Left hindlimb (tissue), 1 donor: ENCODE measurements at places on chromosomes 12 and 14.

DNA sequence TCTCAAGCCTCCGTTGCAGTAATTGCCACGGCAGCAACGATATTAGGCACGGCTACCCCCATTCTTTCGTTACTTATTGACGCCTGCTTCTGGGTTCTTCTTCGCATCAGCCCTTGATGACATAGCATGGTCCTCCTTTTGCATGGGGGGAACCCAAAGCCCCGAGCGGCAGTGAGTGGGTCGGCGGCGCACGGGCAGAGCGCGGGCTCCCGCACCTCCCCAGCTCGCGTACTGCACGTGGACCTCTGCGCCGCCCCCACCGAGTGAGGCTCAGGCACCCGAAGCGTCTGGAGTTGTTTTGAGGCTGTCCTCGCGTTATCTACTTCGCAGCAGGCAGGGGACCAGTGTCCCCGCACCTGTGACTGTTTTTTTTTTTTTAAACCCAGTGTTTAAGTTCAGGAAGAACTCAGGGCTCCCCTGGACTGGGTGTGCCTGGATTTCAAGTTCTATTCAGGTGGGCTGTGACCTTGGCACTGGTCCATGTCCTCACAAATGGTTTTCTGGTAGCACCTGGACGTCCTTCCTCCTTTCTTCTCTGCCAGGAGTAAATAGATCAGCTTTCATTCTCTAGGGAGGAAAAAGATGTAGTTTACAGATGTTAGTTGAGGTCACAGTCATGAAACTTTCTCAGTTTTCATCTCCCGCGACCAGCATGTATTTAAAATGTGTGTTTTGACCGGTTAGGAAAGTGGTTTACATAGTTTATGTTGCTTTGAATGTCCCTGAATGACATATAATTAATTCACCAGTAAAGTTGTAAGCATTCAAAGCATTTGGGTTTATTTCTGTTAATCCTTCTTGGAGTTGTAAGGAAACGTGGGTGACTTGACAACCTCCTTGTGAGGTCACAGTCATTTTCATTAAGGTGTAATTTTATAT lies 1.4 kb upstream of the FOXN4 start:
- no peak for DNase-seq

DNA sequence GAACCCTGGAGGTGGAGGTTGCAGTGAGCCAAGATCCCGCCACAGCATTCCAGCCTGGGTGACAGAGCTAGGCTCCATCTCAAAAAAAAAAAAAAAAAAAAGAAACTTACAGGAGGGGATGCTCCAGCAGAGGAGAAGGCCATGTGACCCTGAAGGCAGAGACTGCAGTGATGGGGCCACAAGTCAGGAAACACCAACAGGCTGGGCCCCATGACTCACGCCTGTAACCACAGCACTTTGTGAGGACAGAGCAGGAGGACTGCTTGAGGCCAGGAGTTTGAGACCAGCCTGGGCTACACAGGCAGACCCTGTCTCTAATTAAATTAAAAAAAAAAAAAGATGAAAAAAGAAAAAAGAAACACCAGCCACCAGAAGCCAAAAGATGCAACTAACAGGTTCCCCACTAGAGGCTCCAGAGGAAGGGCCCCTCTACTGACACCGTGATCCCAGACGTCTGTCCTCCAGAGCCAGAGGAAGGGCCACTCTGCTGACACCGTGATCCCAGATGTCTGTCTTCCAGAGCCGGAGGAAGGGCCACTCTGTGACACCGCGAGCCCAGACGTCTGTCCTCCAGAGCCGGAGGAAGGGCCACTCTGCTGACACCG lies 9.1 kb upstream of the GLT1D1 start:
- no peak for DNase-seq

DNA sequence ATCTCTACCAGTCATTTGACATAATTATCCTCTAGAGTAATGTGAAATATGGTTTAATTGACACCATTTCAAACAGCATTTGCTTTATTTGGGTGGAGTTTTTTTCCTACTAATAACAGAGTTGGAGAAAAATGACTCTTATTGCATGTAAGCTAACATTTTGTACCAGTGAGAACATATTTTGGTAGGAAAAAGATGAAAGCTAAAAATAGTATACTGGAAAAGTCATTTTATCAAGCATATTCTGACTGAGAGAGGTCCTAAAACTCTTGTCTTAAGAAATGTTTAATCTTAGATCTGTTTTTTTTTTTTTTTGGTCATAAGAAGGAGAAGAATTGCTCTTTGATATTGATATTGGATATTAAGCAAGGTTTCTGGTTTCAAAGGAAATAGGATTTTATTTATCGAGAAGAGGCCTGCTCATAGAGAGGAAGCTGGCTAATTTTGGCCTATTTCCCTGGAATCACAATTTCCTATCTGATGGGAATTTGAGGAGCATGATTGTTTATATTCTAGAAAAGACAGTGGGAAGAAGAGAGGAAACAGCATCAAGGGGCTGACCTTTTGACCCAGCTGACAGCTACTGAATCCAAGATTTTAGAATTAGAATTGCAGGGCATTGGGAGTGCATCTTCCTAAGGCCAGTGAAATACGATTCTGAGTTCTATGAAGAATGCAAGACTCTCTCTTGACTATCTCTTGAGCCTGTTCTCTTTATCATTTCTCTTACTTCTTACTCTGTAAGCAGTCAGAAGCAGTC lies 19.4 kb downstream of the OTOGL start:
- no peak for DNase-seq

- DNase-seq, result no peak
Measured at GRCh38 chr12:113134521-113134951, 1.0 kb downstream of the RASAL1 start.

DNA sequence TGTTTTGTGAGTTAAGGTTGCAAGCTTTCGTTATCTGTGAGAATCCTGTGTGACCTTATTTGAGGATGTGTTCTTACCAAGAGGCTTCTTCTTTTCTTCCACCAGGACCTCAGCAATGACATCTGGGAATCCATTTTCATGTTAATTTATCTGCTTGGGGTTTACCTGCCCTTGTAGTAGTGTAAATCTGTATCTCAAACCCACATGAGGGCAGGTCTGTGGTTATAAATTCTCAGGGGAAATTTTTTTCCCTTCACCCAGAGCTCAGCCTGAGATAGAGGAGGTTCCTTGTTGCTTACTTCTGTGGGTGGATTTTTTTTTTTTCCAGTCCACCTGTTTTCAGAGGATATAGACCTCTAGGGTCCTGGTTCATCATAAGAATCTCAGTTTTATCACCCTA lies 70.8 kb downstream of the AKAP6 start:
- no peak for DNase-seq

DNA sequence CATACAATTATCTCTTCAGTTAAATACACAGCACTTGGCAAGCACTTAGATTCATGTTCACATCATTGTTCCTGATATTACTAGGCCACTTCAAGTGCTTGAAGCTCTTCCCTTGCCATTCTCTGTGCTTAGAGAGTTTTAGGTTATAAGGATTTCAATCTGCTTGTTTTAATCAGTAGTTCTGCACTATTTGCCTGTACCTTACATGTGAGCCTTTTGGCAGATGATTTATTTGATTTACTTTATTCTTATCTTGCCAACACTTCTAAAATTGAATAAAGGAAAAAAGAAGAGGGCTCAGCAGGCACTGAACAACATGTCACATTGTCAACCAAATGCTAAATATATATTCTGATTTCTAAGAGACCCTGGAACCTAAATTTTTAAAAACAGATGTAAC lies 363.8 kb upstream of the USP15 start:
- no peak for DNase-seq

DNA sequence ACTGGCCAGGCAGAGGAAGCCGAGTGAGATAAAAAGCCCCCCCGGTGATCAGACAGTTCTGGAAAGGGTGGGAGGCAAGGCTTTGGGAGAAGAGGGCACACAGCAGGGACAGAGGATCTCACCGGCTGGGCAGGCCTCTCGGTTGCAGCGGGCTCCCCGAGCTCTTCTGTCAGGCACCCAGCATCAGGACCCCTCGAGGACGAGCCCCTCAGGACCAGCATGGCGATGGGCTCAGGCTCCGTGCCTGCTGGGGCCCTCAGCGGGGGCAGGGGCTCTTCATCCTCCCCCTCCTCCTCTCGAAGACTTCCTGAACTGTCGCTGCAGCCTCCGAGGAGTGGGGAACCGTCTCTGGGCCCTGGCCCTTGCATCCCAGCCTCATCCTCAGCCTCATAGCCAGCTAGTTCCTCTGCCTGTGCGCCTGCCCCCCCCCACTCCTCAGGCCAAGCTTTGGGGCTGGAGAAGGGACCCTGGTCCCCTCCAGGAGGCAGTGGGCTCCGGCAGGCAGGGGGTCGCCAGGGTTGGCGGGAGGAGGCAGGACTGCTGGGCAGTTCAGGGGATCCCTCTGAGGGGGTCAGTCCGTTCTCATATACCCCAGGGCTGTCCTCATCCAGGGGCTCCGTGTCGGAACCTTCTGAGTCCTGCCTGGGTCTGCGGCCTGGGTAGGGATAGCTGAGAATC lies 3.4 kb upstream of the AP1G2 start:
- DNase-seq, result no peak

DNA sequence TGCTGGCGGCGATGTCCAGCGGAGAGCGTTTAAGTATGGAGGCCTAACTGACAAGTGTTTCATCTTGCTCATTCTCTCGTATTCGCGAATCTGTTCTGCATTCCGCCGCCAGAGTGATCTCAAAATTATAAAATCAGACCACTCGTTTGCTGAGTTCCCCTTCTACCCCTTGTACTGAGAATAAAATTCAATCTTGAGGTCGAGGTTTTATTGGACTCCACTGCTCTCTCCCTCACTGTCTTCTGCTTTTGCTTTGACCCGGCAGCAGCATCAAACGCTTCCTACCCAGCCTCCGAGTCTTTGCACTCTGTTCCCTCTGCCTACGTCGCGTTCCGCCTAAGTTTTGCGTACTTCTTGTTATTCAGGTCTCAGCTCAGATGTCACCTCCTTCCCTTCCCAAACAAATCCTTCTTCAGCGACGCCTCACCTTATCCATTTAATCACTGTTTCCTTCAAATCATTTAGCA lies 462 bp downstream of the KNTC1 start:
- DNase-seq, result no peak

GRCh38 chr14:94963051-94963450 lies 193.1 kb upstream of the GSC start:
- no peak for DNase-seq
